ENCODE measurements at places on chromosomes 13 and 19. TPM values are rescaled to one million over a fixed set of nuclear protein-coding genes. Genes with fewer than 3 reads are reported as not detected.

The KLK12 gene
- total RNA-seq = not detected

DNA sequence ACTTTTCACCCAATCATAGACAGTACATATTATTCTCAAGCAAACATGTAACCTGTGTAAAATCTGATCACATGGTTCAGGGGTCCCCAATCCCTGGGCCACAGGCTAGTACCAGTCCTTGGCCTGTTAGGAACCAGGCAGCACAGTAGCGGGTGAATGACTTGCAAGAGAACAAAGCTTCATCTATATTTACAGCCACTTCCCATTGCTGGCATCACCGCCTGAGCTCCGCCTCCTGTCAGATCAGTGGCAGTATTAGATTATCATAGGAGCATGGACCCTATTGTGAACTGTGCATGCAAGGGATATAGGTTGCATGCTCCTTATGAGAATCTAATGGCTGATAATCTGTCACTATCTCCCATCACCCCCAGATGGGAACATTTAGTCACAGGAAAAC is 133.1 kb downstream of the MAB21L1 start:
- no peak for DNase-seq

DNA sequence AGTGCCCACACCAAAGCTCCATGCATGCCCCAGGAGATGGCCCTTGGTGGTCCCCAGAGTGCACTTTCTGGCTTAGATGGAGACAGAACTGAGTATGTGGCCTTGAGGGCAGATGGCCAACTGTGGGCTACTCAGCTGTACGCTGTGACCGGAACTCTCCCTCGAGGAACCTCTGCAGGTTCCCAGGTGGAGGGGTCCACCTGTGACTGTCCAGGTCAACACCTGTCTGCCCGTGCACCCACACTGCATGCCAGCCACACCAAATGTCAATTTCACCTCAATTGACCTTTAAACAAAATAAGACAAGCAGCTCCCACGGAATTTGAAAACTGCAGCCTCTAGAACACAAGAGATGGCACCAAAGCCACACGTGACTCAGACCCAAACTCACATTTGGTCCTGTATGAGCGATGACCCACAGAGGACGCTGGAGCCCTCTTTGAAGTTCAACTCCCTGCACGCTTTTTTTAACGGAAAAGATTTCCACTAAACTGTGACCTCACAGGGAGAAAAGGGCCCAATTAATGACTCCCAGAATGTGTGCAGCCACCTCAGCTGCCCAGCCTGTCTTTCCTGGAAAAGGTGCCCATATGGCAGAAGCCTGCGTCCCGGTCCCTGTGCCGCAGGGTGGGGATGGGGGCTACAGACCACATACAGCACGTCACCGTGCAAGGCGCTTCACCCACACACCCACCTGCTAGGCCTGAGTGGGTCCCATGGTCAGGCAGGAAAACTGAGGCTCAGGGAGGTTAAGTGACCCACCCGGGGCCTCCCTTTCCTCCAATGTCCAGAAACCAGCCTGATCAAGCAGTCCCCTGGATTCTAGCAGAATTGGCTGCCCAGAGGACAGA is 47.7 kb downstream of the KLF2 start:
- DNase-seq = no peak

DNA sequence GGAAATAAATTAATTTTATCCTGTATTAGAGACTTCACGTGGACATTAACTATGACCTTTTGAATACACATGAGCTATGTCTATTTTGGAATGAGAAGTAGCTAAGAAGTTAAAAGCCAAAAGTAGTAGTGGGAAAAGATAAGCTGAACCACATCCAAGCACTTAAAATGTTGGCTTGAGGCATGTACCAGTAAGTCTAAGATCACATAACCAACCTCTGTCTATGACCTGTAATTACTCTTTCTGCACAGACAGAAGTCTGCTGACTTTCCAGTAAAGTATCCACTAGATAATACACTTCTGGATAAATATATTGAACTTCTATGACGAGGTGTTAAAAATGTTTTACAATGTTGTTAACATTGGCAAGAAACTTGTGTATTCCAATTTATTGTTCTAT is 68.7 kb downstream of the LIG4 start:
- DNase-seq = no peak

DNA sequence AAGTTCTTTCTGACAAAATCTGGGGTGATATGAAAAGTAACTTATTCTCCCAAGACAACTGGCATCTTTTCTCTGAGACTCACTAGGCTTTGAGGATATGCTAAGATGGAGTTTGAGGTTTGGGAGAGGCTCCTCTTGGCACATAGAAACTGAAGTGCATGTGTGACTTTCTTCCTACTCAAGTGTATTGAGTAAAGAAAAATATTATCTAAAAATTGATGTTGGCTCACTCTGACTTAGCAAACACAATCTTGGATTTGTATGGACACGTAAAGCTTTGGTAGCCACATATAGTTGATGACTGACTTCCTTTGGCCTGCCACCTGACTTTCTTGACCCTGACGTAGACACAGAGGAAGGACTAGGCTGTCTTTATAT is 71.1 kb upstream of the KLF12 start:
- DNase-seq = no peak

Data from occipital lobe (tissue), 3 donors.